ENCODE measurements at places on chromosomes 6 and 20.

DNA sequence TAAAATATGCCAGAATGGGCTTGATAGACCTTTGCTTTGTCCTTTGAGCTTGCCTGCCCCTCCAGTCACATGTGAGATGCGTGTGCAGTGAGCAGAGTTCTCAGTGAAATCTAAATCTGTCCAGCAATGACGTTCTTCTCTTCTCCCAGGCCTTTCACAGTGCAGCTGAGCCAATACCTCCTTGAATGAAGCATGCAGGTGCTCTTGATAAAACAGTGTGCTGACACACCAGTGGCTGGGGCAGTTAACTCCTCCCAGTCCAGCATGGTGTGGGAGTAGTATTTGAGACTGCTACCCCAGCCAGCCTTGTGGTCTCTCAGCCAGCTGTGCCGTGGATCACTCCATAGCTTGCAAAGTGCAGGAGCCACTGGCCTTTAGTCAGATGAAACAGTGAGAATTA is 240.5 kb downstream of the FARS2 start:
- DNase-seq, result no peak

GRCh38 chr6:19754686-19755085 is 82.5 kb upstream of the ID4 start:
- DNase-seq, result no peak

DNA sequence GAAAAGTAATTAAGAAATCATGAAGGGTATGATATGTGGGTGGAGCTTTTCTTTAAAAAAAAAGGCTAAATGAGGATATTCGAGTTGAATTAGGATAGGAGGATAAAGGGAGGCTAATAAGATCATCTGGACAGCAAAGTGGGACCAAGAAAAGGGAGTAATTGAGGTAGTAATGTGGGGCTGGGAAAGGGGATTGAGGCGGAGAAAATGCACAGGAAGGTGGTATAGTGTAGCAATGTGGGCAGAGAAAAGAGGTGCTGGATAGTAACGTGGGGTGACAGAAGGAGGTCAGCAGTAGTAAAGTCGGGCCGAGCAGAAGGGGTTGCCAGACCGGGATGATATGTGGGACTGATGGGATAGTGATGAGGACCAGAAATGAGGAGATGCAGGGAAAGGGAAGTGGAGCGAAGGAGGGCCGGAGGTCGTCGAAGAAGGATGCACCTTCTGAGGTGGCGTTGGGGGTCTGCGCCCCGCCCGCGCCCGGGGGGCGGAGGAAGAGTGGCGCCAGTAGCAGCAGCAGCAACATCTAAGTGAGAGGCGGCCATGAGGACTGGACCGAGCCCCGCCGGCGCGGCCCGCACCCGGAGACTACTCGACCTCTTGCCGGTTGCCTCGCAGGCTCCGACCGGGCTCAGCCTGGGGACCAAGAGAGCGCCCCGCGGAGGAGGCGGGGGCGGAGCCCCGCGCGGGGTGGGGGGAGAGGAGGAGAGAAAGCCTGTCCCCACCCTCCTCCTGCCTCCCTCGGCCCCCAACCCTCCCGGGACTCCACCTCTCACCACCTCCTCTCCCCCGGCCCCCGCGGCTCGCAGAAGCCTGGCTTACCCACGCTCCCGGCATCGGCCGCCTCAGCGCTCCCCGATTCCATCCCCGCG is 887 bp downstream of the GABBR1 start:
- peak; percentile 50 for DNase-seq

DNA sequence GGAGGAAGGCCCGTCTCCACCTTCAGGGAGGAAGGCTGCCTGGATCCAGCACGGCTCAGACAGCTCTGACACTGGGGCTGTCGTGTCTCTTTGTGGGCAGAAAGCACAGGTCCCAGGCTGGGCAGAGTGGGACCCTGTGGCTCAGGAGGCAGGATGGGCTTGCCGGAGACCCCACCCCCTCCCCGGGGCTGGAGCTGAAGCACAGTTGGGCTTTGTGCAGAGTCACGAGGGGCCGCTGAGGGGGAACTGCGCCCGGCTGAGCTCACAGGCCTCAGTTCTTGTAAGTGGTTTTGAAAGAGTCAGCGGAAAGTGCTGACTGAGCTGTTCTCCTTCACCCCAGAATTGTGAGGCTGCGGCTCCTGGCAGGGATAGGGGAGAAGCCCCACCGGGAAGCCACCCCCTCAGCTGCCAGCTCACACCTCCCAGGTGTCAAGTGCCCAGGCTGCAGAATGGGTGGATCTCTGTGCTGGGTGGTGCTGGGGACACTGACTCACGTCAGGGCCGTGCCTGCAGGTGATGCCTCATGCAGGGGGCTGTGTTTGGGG is 145.5 kb upstream of the RNF24 start:
- no peak for DNase-seq

DNA sequence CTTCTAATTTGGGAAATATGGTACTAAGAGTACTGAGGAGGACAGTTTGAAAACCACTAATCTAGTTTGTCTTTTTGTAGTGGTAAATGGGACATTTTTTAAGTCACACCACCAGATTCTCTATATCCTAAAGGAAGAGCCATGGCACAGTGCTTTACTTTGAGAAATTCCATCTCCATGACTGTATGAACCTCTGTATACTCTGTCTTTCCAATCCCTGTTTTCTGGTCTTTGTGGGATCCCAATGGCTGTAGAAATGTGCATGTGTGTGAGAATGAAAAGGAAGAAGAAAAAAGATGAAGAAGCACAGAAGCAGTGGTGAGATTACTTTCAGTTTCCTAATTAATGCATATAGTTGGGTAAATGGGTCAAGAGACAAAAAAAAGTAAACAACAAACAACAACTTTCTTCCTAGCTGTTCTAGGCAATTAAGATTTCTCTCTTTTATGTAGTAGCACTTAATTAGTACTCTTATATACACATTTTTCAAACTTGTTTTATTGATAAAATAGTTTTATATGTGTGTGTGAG is 141.2 kb upstream of the HCRTR2 start:
- DNase-seq, result no peak

DNA sequence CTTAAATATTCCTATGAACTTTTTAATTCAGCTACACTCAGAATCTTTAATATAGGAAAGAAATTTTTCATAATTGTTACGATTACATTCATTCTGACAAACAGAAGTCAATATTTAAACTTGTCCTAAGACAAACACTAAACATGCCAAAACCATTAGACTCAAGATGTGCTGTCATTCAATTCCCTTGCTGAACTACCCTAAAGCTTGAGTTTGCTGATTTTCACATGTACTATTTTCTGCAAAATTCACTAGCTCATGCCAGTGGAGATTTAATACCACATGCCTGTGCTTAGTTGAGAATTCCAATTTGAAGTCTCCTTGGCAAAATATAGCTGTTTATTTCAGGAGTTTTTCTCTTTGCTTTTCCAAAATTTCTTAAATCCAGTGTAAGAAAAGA is 448.0 kb downstream of the COL12A1 start:
- no peak for DNase-seq

- DNase-seq, result no peak
Measured at GRCh38 chr6:43125555-43125954, 45.5 kb upstream of the SRF start.

GRCh38 chr20:38271608-38272120 is 11.1 kb upstream of the KIAA1755 start:
- DNase-seq, result no peak

DNA sequence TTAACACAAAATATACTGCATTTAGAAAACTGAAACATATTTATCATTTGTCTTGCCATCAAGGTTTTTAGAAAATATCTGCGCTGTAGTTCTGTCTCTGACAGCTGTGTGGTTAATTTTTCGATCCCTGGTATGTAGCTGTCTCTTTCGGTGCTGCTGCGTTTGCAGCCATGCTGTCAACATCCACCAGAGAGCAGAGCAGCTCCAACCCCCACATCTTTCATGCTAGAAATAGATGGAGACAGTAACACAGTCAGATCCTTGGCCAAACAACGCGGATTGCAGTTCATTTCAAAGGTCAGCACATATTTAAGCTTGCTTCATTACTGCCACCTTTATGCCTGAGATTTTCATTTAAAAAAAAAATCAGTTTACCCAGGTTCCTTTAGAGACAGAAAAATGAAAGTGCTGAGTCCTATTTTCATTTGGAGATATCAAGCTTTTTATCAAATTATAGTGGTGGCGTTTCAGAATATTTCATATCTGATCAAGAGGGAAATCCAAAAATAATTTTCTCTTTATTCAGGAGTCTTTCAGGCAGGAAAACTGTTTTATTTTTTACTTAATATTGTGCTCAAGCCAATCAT is 157.7 kb upstream of the MMS22L start:
- no peak for DNase-seq

DNA sequence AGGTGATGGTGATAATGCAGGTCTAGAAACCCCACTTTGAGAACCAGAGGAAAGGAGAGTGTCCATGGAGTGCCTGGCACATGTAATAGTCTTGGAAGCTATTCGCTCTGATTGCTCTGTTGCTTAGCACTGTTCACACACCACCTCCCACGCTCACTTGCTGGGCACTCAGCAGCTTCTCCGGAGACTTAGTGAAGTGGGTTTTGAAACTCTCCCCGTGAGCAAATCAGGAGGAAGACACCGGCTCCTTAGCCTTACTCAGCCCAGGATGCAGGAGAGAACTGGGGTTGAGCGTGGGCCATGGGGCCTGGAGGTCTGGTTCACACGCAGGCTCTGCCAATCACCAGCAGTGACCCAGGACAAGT is 22.2 kb downstream of the BMP7 start:
- DNase-seq, result no peak

- DNase-seq, result no peak
Measured at GRCh38 chr6:35651244-35651643, 37.5 kb downstream of the FKBP5 start.

- no peak for DNase-seq
Measured at GRCh38 chr6:162364488-162364887, 363.1 kb downstream of the PRKN start.

- no peak for DNase-seq
Measured at GRCh38 chr6:83511901-83512681, at the start of gene PRSS35. Gene PRSS35 (plus strand): TSS chr6:83512534. CDS start chr6:83523442, 10,908 bp downstream.

GRCh38 chr6:161455848-161456247 is 182.0 kb upstream of the AGPAT4 start:
- no peak for DNase-seq

All from cerebellar nuclear complex (tissue), 1 donor.